ENCODE measurements at places on chromosomes 2 and 18.

DNA sequence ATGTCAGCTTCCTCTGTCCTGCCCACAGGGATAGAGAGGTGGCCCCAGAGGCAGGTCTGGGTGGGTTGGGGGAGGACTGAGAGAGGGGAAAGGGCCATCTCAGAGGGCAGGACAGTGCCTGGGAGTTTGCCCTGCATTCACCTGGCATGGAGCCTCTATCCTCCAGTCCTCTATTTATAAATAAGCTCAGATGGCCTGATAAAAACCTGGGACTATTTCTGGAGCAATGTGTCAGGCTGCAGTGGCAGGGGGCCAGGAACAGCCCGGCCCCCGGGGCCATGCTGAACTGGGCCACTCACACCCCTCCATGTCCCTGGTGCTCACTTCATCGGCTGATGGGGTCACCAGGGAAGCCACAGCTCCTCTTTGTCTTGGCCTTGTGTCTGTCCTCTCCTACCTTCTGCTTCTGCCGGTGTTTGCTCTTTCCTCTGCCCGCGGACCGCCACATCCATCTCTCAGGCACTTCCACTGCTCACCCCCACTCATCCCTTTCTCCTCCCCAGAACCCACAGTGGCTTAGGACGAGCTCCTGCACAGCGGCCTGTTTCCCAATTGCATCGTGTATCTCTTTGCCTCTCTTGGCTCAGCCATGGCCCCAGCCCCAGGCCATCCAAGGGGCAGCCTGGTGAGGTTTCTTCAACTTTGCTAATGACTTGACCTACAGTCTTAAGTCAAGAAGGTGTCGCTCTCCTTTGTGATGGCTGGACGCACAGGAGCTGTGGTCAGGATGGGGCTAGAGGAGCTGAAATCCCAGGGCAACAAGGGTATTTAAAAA lies 38.8 kb downstream of the SCTR start:
- no peak for ATAC-seq

DNA sequence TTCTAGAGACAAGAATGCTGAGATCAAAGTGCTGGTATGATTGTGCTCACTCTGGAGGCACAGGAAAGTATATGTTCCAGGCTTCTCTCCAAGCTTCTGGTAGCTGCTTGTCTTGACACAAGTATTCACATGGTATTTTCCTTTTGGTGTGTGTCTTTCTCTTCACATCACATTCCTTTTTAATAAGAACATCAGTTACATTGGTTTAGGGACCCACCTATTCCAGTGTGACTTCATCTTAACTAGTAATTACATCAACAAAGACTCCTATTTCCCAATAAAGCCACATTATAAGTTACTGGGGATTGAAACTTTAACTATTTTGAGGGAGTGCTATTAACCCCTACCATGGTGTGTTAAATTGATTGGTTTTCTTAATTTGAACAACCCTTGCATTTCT lies 119.1 kb downstream of the FSIP2 start:
- no peak for ATAC-seq

DNA sequence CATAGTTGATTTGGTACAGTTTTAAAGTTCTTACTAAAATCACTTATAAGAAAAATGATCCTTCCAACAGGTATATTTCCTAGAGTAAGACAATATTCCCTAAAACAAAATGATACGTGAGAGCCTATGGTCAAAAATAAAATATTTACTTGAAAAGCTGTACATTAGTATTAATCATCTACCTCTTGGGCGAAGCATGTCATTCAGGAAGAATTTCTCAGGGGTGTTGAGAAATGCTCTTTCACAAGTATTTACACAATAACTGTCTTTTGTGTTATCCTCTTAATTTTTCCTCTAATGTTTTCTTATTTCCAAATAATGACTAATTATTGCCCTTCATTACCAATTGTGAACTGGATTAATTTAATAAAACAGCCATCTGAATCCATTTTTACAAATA lies 466.3 kb downstream of the SATB2 start:
- ATAC-seq: no peak

- ATAC-seq: peak; percentile 39
Observed at GRCh38 chr2:222708274-222708710, 36.8 kb downstream of the MOGAT1 start.

GRCh38 chr2:241888641-241889040 lies 19.1 kb downstream of the RTP5 start:
- ATAC-seq: no peak

- ATAC-seq: no peak
Observed at GRCh38 chr2:33320573-33320972, 155.9 kb upstream of the RASGRP3 start.

- no peak for ATAC-seq
Observed at GRCh38 chr2:26645762-26646161, 4.6 kb upstream of the CIB4 start.

DNA sequence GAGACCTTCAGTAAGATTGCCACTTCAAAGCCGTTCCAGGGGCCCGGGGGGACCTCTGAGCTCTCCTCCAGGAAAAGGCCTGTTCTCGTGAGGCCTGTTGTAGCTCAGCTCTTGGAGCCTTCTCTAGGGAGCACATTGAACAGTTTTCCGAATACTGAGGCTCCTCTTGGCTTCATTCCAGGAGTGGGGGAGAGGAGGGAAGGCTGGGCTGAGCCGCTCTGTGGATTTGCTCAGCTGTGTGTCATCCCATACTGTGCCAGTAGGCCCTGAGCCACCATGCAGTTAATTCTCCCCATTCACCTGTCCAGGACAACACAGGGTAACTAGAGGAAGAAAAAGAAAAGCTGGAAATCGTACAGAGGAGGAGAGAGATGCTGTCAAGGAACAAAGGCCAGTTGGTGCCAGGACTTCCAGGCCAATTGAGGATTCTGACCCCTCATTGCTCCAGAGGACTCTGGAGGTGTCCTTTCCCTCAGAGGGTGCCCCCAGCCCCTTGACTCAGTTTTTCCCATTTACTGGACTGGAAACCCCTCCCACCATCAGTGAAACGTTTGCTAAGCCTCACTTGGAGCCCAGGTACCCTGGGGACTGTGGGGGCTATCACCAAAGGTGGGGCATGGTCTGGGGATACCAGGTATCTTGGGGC lies 41.4 kb downstream of the HS1BP3 start:
- ATAC-seq: peak; percentile 40

GRCh38 chr2:235105821-235106359 lies 154.1 kb downstream of the SH3BP4 start:
- no peak for ATAC-seq

DNA sequence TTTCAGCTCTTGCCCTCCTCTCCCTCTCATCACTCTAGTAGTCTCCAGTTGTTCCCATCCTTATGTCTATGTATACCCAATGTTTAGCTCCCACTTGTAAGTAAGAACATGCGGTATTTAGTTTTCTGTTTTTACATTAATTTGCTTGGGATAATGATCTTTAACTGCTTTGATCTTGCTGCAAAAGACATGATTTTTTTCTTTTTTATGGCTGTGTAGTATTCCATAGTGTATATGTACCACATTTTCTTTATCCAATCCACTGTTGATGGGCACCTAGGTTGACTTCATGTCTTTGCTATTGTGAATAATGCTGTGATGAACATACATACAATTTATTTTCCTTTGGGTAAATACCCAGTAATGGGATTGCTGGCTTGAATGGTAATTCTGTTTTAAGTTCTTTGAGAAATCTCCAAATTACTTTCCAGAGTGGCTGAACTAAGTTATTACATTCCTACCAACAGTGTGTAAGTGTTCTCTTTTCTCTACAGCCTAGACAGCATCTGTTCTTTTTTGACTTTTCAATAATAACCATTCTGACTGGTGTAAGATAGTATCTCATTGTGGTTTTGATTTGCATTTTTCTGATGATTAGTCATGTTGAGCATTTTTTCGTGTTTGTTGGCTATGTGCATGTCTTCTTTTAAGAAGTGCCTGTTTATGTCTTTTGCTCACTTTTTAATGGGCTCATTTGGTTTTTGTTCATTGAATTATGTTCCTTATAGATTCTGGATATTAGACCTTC lies 179.6 kb upstream of the SLC39A10 start:
- no peak for ATAC-seq

- ATAC-seq: no peak
Observed at GRCh38 chr2:226915846-226916360, 80.0 kb downstream of the RHBDD1 start.

DNA sequence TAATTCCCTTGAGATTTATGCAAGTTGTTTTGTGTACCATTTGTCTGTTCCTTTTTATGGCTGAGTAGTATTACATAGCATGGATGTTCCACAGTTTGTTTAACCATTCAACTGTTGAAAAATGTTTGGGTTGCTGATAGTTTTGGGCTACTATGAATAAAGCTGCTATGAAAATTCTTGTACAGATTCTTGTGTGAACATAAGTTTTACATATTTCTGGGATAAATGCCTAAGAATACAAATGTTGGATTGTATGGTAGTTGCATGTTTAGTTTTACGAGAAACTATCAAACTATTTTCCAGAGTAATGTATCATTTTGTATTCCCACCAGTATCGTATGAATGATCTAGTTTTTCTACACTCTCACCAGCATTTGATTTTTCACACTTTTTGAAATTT lies 407.3 kb downstream of the PLCL1 start:
- ATAC-seq: no peak

Data from gastroesophageal sphincter (tissue), 4 donors.